ENCODE measurements at places on chromosomes 12 and 14. TPM values are rescaled to one million over a fixed set of nuclear protein-coding genes. Genes with fewer than 3 reads are reported as not detected.

Gene COX8C
- not detected for total RNA-seq

Gene SLC22A17
- total RNA-seq, result 9.9 TPM

Gene INTS13
- 63.5 TPM for total RNA-seq

Gene HAL
- total RNA-seq, result not detected

Gene GCN1
- 153 TPM for total RNA-seq

Gene RNASE2
- total RNA-seq, result not detected

Gene CBLN3
- 1.4 TPM for total RNA-seq

Gene CD69
- total RNA-seq, result not detected

Gene SDR9C7
- total RNA-seq, result not detected

Gene PLCZ1
- not detected for total RNA-seq

Gene MAP3K9
- total RNA-seq, result under 0.01 TPM

Gene CELA1
- total RNA-seq, result not detected

Gene NGB
- total RNA-seq, result not detected

Gene TMEM253
- total RNA-seq, result not detected

Gene TSHR
- total RNA-seq, result not detected

Gene SOAT2
- under 0.01 TPM for total RNA-seq

Gene C14orf180
- not detected for total RNA-seq

Gene APOF
- not detected for total RNA-seq

Gene NRL
- 0.78 TPM for total RNA-seq

Gene ANKRD33
- total RNA-seq, result 1.5 TPM

Gene NKX2-8
- total RNA-seq, result not detected

Gene CMA1
- total RNA-seq, result not detected

Gene KRT78
- total RNA-seq, result not detected

Gene HOXC6
- total RNA-seq, result 3.7 TPM

Gene OTX2
- not detected for total RNA-seq

Gene KRT84
- total RNA-seq, result not detected

Gene AJUBA
- 12.7 TPM for total RNA-seq

Gene PTGDR
- 0.20 TPM for total RNA-seq

Gene GRIP1
- under 0.01 TPM for total RNA-seq

Gene ENDOU
- 0.37 TPM for total RNA-seq

Gene HOXC12
- total RNA-seq, result not detected

All from subcutaneous preadipocyte (primary cell).